ENCODE measurements at places on chromosomes 3 and 15. TPM values are rescaled to one million over a fixed set of nuclear protein-coding genes. Genes with fewer than 3 reads are reported as not detected.

- no peak for DNase-seq
Observed at GRCh38 chr15:31259562-31260252, 66.9 kb upstream of the KLF13 start.

- no peak for DNase-seq
Observed at GRCh38 chr3:181252631-181253030, 263.1 kb upstream of the DNAJC19 start.

DNA sequence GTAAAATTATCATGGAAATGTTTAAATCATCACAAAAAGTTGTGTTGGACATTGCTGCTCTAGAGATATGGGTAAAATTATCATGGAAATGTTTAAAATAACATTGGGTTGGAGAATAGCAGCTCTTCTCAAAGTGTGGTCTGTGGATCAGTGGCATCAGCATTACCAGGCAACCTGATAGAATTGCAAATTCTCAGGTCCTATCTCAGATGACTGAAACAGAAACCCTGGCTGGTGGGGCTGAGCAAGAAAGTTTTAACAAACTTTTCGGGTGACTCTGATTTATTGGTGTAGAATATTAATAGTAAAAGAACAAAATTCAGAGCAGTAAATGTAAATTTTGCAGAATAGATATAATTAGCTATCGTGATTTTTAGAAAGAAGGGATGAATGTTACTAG is 28.9 kb downstream of the NXPE3 start:
- DNase-seq, result no peak

The GPR160 gene
- total RNA-seq, result 36.3 TPM

DNA sequence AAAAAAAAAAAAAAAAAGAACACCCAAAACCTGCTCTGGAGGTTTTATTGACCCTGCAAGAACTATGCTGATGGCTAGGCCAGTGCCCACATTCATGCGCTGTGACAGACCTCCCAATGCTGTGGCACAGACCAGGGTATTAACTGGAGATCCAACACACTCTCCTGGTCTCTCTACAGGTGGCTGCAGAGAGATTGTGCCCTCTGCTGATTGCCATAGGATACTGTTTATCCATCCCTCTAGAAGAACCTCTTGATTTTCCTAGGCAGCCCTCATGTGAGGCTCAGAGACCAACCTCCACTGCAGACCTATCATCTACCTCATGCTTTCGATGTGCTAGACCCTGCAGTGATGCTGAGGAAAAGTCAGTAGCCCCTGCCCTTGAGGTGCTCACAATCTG is 125.5 kb upstream of the TRIM42 start:
- DNase-seq, result no peak

The MUSTN1 gene
- 4.7 TPM for total RNA-seq

DNA sequence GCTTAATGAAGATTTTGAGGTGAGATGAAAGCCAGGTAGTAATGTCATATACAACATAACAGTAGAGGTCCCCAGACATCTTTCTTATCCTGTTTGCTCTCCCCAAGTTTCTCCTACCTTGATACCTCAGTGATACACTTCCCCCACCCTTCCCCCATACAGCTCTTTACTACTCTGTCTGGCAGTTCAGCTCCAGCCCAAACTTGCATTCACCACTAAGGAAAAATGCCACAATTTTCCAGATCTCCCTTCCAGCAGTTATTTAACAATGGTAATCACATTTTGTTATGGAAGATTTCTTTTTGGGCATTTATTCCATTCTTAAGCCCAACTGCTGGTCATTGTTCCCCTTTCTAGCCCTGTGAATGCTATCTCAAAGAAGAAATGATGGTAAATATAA is 34.9 kb upstream of the ITGA11 start:
- DNase-seq, result no peak

- DNase-seq, result no peak
Observed at GRCh38 chr3:4814305-4814903, 164.8 kb upstream of the BHLHE40 start.

- no peak for DNase-seq
Observed at GRCh38 chr3:128060473-128061381, 8.5 kb downstream of the SEC61A1 start.

DNA sequence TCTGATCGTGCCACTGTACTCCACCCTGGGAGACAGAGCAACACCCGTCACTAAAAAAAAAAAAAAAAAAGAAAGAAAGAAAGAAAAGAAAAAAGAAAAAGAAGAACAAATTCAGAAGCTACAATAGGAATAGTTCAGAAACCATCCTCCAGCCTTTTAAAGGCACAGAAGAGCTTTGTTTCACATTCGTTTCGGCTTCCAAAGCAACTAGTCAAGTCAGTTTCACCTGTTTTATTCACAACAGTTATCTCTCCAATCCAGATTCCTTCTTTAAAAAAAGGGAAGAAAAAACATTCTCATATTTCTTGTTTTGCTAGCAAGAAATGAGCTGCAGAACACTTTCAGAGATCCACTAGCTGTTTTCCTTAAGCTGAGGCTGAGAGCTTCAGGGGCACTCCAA is 767.7 kb upstream of the CFAP20DC start:
- no peak for DNase-seq

The SERP1 gene
- 116 TPM for total RNA-seq

DNA sequence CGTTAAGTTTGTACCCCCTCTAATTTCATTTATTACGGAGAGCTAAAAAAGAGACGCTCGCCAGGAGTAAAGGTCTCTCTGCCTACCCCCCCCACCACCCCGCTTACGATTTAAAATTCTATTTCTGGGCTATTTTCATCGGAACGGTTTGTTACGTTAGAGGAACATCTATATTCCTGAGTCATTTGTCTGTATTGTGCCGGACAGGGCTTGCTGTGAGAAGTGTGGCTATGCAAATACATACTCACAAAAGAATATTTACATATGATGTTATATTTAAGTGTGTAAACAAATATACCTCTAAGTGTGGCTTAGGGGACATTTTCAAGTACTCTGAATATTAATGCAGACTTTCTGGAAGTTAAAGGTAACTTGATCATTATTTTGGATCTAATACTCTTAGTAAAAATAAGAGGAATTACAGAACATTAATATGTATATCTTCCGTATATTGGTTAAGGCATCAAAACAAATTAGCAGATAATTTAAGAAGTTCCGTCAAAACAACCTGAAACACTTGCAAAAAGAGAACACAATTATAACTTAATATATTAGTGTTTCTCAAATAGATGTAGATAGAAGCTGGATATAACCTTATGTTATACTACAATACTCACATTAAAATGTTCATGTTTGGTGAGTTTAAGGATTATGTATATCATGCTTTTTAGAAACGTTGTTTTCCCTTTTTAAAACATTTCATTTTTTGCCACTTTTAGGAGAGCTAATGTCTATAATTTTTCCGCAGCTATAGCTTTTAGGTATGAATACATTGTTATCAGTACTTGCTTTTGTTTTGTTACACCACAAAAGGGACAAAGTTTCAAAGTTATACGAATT is 1.6 kb upstream of the SHOX2 start:
- DNase-seq, result no peak

DNA sequence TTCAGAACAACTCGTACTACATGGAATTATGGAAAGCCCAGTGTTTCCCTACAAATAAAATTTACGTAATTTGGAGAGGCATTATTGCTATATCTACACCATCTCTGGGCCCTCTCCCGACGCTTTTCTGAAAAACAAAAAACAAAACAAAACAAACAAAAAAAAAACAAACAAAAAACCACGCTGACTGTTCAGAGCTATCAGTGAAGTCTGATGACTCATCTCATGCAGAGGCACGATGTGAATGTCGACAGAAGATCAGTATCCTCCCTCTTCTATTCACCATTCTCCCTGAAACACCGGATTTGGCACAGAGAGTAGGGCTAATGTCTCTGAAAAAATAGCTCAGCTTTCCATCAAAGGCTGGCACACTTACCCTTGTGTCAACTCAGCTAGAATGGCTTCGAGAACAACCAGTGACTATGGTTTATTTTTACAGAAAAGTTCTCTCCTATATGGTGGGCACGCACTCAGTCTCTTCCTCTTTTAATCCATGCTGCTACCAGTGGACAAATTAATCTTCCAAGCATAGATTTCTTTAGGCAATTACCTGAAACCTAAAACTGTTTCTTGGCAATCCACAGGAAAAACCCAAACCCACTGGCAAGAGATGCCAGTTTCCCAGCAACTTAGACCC is 1.5 kb downstream of the CRBN start:
- no peak for DNase-seq

- DNase-seq, result no peak
Observed at GRCh38 chr3:72727172-72727571, 121.1 kb downstream of the SHQ1 start.

- no peak for DNase-seq
Observed at GRCh38 chr3:184616436-184616835, 54.9 kb downstream of the EPHB3 start.

The GHSR gene
- not detected for total RNA-seq

- no peak for DNase-seq
Observed at GRCh38 chr15:42846647-42847046, 73.9 kb downstream of the TTBK2 start.

DNA sequence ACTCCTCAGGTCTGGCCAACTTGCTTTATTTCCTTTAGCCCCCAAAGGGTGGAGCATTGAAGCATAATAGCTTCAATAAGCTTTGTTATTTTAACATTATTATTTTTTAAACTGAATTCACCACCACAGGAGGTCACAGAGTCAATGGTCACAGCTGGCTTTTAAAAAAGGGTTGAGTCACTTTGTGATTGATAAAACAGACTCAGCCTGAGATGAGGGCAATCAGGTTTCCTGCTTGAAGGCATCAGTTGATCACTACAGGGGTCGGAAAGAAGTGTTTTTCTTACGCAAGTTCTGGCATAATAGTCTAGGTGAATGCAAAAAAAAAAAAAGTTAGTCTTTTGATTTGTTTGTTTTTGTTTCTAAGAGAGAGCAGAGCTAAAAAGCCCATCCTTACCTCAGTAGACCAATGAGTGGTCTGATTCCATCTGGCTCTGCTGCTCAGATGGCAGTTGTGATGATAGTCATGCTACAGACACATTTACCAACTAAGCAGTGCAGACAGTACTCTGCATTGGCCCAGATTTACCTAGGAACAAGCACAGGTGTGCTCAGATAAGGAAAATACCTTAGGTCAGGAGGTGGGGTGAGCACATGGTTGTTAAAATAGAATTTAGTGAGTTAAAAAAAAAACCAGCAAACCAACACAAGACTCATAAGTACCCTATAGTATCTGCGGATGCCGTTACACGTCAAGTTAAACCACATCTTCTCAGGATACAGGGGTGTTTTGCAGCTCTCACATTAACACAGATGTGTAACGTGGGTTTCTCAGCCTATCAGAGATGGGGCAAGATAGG is 22.6 kb downstream of the ZNF80 start:
- DNase-seq, result no peak

DNA sequence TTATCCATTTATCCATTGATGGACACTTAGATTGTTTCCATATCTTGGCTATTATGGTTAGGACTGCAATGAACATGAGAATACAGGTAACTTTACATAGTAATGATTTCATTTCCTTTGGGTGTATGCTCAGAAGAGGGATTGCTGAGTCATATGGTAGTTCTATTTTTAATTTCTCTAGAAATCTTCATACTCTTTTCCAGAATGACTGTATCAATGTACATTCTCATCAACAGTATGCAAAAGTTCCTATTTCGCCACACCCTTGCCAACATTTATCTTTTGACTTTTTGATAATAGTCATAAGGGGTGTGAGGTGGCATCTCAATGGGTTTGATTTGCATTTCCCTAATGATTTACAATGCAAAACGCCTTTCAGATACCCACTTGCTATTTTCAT is 6.2 kb upstream of the NIPA1 start:
- no peak for DNase-seq

GRCh38 chr3:115074502-115074901 is 72.6 kb downstream of the ZBTB20 start:
- DNase-seq, result no peak

- no peak for DNase-seq
Observed at GRCh38 chr15:94066046-94066445, 165.3 kb upstream of the MCTP2 start.

The STXBP5L gene
- 0.35 TPM for total RNA-seq

DNA sequence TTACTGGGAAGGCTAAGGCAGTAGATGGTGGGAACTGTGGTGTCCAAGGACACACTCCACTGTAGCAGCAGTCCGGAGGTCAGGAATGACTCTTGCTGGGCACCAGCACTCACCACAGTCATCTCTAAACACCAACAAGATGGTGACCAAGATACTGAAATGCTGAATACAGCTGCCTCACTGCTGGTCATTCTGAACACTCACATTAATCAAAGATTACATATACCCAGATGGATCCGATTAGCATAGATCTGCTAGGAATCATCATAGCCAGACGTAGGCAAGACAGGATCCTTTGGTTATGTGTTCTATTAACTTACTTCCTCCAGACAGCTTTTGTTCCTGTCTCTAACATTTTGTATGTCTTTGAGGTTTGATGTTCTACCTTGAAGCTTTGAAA is 134.9 kb upstream of the BFSP2 start:
- no peak for DNase-seq

The CCDC13 gene
- 1.4 TPM for total RNA-seq

DNA sequence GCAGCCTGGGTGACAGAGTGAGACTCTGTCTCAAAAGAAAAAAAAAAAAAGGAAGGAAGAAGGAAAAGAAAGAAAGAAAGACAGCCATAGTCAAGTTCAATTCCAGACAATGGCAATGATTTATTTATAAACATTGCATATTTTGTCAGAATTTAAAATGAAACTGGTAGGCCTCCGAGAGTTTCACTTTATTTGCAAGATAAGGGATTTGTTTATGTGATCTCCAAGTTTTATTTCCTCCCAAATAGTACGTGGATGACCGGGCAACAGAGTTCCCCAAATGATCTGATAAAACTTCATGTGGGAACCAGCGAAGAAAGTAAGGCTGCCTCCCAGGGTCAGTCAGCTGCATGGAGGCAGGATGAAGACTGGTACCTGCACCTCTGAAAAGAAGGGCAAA is 28.6 kb upstream of the MOBP start:
- DNase-seq, result no peak

DNA sequence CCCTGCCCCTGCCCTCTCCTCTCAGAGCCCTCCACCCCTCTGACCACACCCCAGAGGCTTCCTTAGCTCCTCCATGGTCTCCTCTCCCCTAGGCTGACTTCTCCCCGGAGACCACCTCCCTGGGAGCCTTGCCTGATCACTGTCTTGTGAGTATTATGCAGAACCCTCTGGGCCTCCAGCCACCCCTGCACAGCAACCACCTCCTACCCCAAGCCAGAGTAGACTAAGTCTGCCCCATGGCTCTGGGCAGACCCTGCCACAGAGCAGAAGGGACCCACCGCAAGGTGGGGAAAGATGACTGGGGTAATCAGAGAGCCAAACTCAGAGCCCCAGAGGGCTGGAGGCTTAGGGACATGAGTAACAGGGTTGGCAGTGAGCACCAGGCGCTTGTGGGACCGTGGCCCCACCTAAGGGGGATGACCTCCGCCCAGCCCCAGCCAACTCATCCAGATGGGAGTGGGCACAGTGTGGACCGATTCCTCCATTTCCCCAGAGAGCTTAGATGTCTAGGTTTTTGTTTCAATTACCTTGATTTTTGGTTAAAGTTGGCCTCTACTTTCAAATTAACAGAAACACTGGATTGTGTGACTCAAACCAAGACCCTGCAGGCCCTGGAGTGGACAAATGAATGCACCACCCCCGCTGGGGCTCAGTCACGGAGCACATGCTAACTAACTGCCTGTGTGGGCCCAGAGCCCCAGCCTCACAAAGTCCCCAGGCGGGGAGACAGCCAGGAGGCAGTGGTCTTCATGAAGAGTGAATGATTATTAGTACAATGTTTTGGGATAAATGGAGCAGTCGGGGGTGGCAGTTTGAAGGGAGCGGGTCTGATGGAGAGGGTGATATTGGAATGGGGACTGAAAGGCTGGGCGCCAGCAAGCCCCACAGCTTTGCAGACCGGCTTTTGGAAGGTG is 119.4 kb upstream of the PRR20G start:
- DNase-seq, result no peak

All from mucosa of gallbladder (tissue), 1 donor.